ENCODE measurements at places on chromosomes 13 and 19. TPM values are rescaled to one million over a fixed set of nuclear protein-coding genes. Genes with fewer than 3 reads are reported as not detected.

Gene THSD8
- 34.4 TPM for total RNA-seq

Gene MEF2B
- 1.2 TPM for total RNA-seq

Gene CACNG7
- 3.4 TPM for total RNA-seq

Gene KLF12
- total RNA-seq, result 14.1 TPM

Gene CLC
- total RNA-seq, result not detected

Gene SIGLEC12
- not detected for total RNA-seq

Gene ZNF730
- 32.6 TPM for total RNA-seq

Gene B3GNT3
- total RNA-seq, result 0.70 TPM

Gene ATP12A
- total RNA-seq, result 4.9 TPM

Gene LRFN3
- total RNA-seq, result 19.3 TPM

Gene ZNF415
- total RNA-seq, result 11.1 TPM

Gene CCDC169
- 18.2 TPM for total RNA-seq

Gene ZNF541
- total RNA-seq, result not detected

Gene PEPD
- 38.4 TPM for total RNA-seq

Gene ELSPBP1
- not detected for total RNA-seq

Gene CBY2
- not detected for total RNA-seq

Gene ALKBH6
- 37.8 TPM for total RNA-seq

Gene RYR1
- total RNA-seq, result 1.5 TPM

Gene VAV1
- not detected for total RNA-seq

Gene PTH2
- not detected for total RNA-seq

Gene SELENOV
- total RNA-seq, result 8.7 TPM

Gene C2CD4C
- 5.6 TPM for total RNA-seq

Gene ATP8B3
- 3.4 TPM for total RNA-seq

Data from endodermal cell (in vitro differentiated cells).